CD8-positive, alpha-beta memory T cell (primary cell): ENCODE measurements at places on chromosomes 13 and 19. TPM values are rescaled to one million over a fixed set of nuclear protein-coding genes. Genes with fewer than 3 reads are reported as not detected.

Gene SLITRK5
- total RNA-seq = not detected

Gene SIGLECL1
- total RNA-seq = not detected

Gene LSR
- total RNA-seq = 23.5 TPM

Gene ZNF382
- total RNA-seq = 10.3 TPM

Gene DACH1
- not detected for total RNA-seq

DNA sequence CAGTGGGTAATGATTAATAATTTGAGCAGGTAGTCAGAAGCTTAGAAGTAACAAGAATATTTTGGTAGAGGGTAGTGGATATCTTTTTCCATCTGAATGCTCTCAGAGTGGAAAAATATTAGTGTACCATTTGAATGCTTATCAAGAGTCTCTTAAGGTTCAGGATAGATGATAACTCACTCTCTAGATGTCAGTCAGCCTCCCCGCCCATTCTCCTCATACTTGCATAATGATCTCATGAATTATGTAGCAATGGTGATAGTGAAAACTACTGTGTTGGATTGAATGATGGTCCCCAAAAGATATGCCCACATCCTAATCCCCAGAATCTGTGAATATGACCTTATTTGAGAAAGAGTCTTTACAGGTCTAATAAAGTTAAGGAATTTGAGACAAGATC is 132.7 kb upstream of the KLF12 start:
- no peak overlapping the region for H3K4me3 ChIP-seq
- H3K27me3 ChIP-seq = no peaks in the 10 kb centered on the region
- no peak overlapping the region for H3K27ac ChIP-seq
- DNase-seq = no peak

- no peak for DNase-seq
- H3K36me3 ChIP-seq = no peaks in the 10 kb centered on the region
- no peak overlapping the region for H3K27ac ChIP-seq
These were observed 3.2 kb upstream of the DENND1C start for GRCh38 chr19:6484831-6485230.

DNA sequence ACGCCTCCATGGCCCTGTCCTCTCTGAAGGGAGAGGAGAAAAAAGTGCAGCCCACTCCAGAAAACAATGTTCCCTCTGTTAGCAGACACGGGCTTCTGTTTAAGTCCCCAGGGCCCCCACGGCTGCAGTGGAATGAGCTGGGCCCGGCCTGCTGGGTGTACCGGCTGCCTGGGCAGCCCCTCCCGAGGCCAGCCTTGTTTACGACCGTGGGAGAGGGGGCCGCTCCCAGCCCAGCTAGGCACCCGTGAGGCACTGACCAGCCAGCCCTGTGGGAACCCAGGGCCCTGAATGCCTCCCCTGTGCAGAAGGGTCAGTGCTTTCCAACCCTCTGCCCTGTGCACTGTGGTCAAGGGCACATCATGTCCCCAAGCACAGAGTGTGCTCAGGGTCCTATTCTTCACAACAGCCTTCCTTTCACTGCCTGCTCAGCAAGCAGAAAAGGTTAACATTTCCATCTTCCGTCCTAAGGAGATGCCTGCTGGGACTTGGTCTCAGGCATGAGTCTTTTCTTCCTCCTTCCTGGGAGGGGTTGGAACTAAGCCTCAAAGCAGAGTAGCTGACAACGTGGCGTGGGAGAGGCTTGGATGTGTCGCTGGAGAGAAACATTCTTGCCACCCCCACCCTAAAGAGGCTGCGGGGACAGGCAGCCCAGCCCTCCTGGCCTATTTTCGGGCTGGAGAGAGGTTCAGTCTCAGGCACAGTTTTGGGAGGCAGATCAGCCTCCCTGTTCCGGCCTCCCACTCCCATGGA is 90.1 kb downstream of the RGCC start:
- no peaks in the 10 kb centered on the region for H3K27me3 ChIP-seq
- H3K4me3 ChIP-seq = no peak overlapping the region
- no peaks in the 10 kb centered on the region for H3K4me1 ChIP-seq
- no peaks in the 10 kb centered on the region for H3K36me3 ChIP-seq

GRCh38 chr13:31898378-31899071 is 133.0 kb upstream of the FRY start:
- H3K36me3 ChIP-seq = no peaks in the 10 kb centered on the region
- no peak overlapping the region for H3K27ac ChIP-seq
- no peak overlapping the region for H3K4me3 ChIP-seq
- H3K27me3 ChIP-seq = no peaks in the 10 kb centered on the region
- no peak for DNase-seq

DNA sequence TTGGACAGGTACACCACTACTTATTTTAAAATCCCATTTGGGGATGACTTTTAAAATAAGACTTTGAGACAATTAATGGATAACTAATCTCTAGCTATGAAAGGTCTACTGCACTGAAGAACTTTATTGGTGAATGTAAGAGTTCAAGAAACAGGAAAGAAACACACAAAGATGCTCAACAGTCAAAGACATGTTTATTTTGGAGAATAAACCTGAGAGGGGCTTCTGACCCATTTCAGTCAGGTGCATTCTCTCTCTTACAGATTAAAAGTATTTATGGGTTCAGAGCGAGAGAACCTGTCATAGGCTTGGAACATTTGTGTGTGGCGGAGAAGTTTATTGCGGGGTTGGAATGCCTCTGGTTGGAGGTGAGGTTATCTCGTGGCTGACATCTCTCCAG is 94.3 kb upstream of the USP29 start:
- no peak overlapping the region for H3K27ac ChIP-seq
- H3K36me3 ChIP-seq = no peaks in the 10 kb centered on the region
- no peaks in the 10 kb centered on the region for H3K4me1 ChIP-seq
- no peak for DNase-seq
- H3K4me3 ChIP-seq = no peak overlapping the region
- no peaks in the 10 kb centered on the region for H3K27me3 ChIP-seq

GRCh38 chr13:113622791-113623490 is 35.1 kb downstream of the ATP4B start:
- no peak for DNase-seq
- no peak overlapping the region for H3K4me3 ChIP-seq
- no peaks in the 10 kb centered on the region for H3K4me1 ChIP-seq
- no peaks in the 10 kb centered on the region for H3K36me3 ChIP-seq
- H3K27me3 ChIP-seq = no peaks in the 10 kb centered on the region
- no peak overlapping the region for H3K27ac ChIP-seq

DNA sequence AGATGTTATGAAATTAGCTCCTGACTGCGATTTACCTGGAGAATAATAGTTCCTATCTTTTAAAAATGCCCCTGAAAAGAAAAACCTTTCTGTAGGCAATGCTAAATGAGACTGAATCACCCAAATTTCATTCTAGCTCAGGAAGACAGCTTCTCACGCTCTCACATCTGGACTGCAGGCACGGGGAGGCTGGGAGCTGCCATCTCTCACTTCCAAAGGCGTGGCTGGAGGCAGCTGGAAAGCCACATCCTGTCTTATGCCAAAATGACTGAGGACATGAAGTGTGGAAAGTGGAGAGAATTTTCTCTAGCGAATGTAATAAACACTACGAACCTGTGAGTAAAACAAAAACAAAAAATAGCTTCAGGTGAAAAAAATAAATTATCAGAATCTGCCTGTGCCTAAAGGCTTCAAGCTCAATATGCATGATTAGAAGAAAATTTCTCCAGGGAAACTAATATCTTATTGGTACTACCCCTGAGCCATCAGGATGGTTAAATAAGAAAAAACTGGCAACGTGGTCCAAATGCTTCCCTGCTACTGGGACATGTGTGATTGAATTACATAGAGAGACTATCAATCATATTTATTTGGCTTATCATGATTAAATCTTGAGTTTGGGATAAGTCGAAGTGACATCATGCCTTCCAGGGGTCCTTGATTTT is 58.1 kb upstream of the UBL3 start:
- no peaks in the 10 kb centered on the region for H3K27me3 ChIP-seq
- H3K27ac ChIP-seq = no peak overlapping the region
- no peaks in the 10 kb centered on the region for H3K4me1 ChIP-seq
- no peak for DNase-seq
- H3K36me3 ChIP-seq = no peaks in the 10 kb centered on the region
